ENCODE measurements at places on chromosomes 13 and 19.
A peak's percentile ranks its signal among the peaks of the same experiment; 100 is the strongest.

- no peak for DNase-seq
Observed at GRCh38 chr13:32254416-32254815, 60.7 kb downstream of the ZAR1L start.

DNA sequence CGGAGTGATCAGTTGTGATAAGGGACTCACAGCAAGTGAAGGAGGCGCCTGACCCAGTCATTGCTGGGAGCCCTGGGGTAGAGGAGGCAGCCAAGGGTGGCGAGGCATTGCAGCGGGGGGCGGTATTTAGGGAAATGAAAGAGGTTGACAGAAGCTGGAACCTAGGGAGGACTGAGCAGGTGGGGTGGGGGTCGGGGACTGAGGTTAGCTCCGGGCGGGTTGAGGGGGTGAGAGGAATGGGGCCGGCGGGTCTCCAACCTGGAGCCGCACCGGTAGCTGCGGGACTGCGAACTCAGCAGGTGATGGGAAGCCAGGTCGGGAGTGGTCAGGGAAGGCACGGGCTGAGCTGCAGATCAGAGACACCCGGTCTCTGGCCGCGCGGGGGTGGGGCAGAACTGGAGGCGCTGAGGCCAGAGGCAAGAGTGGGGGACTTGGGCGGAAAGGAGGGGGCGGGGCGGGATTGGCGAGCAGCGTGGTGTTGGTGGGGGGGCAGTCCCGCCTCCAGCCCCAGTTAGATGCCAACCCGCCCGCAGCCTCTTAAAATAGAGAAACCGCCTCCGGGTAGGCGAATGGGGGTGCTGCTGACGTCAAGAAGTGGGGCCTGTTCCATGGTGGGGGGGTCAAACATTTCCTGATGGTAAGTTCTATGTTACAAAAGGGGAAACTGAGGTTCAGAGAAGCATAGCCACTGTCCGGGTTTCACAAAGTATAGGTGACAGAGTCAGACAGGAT lies 1.5 kb downstream of the MAST3 start:
- DNase-seq, result no peak

DNA sequence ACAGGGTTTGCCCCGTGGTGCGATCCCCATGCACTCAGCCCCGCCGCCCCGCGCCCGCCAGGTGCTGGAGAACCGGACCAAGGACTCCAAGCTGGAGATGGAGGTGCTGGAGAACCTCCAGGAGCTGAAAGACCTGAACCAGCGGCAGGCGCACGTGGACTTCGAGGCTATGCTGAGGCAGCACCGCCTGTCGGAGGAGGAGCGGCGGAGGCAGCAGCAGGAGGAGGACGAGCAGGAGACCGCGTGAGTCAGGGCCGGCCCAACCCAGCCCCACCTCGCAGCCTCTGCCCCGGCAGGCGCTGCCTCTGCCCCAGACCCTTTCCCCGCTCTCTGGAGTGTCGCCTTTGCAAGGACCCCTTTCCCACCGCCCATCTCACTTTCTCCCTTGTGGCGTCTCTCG lies 11.3 kb downstream of the YJU2 start:
- DNase-seq, result no peak

- no peak for DNase-seq
Observed at GRCh38 chr19:18597809-18598660, 8.6 kb downstream of the CRLF1 start.

DNA sequence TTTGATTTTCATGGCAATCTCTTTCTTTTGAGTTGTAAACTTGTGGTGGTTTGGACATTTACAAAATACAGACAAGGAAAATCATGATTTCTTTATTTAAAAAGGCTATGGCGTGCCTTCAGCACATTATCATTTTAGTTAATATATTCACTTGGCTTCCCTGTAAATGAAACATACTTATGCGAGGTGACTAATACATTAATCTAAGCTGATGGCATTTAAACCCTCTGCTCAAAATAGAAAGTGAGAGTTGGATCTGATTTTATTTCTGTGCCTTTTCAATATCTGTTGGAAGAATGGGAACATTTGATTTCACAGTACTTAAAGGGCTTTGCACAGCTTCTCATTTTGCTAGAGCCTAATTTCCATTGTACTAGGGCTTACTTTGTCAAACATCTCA lies 289.8 kb downstream of the MTUS2 start:
- DNase-seq, result no peak

DNA sequence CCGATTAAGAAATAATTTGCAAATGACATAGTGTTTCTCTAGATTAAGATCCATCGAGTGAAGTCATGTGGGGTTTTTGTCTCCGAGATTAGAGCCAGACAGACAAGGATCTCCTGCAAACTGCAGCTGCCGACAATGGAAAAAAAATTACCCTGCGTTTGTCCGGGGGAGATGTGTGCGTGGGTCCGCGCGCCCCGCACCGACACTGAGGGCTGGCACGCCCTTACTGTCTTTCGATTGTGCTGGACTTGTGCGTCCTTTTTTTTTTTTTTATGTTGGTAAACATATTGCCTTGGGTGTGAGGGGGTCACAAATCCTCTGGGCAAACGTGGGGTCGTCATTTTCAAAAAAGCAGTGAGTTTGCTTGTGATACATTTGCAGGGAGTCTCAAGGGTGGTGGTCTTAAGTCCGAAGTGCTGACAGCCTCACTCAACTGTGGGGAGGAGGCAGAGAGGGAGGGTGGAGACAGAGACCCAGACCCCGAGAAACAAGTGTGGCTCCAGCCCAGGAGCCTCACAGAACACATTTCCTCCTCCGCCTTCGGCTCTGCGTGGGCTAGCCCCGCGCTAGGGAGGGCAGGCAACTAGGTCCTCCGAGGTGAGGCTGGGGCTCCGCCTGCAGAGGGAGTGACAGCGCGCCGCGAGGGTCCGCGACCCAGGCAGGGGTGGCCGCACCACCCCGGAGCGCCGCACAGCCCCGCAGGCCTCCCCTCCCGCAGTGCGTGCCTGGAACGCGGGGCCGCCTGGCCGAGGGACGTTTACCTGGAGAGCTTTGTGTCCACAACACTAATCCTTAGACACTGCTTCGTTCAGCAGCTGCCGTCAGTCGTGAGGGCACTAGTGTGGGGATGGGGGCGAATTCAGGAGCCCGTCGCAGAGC lies 11.7 kb upstream of the SOX1 start:
- no peak for DNase-seq

DNA sequence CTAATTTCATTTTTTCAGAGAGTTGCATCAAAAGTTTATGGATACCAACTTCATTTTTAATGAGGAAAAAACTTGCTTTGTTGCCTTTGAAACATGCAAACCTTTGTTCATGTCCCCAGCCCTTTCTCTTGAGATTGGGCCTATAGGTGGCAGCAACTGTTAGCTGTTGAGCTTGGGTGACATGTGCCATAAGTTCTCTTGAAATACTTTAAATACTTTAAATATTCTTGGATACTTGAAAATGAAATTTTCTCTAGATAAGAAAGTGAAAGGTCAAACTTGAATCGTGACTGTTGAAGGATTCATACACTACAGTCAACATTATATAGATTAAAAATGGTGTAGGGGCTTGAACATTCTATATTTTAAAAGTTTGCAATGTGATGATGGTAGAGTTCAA lies 294.9 kb downstream of the NDFIP2 start:
- DNase-seq, result peak; percentile 79

- DNase-seq, result peak; percentile 19
Observed at GRCh38 chr19:52270266-52270885, 989 bp downstream of the ZNF766 start.

- no peak for DNase-seq
Observed at GRCh38 chr13:53408847-53409568, 380.4 kb downstream of the OLFM4 start.

DNA sequence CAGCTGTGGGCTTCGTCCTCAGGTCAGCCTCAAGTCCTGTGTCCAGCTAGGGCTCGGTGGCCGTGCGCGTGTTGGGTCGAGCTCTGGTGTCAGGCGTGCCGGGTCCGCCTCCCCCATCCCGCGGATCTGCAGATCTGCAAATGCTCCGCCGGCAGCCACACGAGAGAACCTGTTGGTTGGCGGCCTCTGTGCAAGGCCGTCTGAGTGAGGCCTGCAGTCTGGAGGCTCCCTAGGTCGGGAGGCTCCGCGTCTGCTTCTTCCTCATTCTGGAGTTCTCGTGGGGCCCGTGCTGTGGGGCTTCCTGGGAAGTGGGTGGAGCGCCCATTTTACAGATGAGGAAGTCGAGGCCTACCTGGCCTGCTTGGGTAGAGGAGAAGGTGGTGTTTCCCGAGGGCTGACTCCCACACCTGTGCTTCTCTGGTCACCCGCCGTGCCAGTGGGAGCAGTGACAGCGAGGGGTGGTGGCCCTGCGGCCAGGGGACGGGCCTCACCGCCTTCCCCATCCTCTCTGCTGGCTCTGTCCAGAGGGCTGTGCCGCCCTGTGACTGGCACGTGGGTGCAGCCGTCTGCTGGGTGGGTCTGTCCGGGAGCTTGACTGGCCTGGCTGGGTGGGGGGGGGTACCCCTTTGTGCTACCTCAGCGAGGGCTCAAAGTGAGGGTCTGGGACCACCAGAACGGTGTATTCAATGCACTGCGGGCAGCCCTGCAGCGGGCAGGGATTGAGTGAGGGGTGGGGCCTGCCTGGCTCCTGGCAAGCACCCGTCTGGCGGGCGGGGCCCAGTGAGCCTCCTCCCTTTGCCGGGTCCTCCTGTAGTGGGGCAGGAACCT lies 3.3 kb downstream of the CSNK1G2 start:
- DNase-seq, result no peak

DNA sequence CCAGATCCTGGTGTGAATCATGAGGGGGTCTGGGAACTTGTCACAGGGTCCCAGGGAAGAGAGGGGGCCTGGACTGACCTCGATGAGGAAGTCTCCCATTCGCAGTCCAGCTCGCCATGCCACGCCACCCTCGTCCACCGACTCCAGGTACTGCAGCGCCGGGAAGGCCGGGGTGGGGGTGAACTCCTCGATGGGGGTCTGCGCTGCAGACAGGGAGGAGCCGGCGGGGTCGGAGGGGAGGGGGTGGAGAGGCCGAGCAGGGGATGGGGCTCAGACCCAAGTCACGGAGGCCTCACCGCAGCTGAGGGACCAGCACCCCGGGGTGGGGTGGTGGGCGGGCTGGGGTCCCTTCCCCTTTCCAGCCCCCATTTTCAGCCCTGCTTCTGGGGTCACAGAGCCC lies 30.8 kb downstream of the SHANK1 start:
- DNase-seq, result no peak

DNA sequence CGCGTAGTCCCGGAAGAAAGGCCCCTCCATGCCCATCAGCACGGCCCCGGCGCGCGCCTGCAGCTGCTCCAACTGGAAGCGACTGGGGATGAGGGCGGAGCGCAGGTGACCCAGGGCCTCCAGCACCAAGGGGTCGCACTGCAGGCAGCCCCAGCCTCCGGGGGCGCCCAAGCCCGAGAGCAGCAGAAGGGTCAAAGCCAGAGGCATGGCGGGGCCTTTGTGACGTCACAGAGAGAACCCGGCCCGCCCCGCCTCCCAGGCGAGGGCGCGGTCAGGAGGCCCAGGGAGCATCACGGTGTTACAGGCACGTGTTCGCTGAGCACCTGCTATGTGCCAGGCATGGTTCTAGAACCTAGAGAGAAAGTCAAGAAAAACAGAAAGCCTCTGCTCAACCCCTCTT lies at the start of gene IZUMO2:
Gene IZUMO2 (minus strand): TSS at position 294 of the 400 bp plus-strand sequence. CDS start 87 bp downstream, at position 207.
- no peak for DNase-seq

DNA sequence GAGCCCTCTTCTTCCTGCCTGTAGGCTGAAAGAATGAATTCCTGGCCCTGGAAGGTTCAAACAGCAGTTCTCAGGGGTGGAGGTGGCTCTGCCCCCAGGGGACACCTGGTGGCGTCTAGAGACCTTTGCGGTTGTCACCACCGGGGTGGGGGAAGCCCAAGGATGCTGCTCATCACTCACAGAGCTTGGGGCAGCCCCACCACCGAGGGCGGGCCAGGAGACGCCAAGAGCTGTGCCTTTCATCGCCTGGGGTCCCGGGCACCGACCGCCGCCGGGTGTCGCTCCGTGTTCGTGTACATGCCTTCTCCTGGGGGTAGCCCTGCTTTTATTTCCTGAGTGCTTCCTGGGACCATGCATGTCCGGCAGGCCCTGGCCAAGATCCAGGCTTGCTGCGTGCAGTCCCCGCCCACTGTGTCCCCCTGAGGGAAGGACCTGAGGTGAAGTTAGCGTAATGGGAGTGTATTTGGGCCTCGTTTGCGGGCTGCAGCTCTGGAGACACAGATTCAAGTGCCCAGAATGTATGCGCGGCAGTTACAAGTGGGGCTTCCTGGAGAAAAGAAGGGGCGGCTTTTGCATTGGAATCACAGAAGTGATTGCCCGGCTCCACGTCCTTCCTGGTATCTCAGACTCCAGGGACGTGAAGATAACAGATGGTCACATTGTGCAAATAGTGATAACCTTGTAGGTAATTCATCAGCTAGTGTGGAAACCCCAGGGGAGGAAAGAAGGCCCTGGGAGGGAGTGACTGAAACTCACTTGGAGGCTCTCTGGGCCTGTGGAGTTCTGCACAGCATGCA lies 7.8 kb downstream of the DOT1L start:
- DNase-seq, result no peak

DNA sequence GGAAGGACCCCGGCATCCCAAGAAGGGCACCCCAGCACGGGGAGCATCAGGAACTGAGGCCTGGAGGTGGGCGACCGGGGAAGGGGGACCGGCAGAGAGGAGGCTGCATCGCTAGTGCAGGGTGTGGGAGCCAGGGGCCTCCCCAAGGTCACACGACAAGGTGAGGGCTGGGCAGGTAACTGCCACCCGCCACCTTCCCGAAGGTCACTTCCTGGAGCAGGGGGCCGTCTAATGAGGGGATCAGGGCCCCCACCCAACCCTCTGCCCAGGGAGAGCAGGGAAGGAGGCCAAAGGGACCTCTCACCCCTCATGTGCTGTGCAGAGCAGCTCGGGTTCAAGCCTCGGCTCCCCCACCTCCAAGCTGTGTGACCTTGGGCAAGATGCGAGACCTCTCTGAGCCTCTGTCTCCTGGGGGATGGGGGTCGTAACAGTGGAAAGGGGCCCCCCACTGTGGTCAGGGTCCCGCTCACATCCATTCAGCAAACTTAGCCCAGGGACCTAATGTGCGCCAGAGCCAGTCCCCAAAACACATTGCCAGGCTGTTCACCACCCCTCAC lies 6.0 kb downstream of the ZBTB7A start:
- DNase-seq, result no peak

DNA sequence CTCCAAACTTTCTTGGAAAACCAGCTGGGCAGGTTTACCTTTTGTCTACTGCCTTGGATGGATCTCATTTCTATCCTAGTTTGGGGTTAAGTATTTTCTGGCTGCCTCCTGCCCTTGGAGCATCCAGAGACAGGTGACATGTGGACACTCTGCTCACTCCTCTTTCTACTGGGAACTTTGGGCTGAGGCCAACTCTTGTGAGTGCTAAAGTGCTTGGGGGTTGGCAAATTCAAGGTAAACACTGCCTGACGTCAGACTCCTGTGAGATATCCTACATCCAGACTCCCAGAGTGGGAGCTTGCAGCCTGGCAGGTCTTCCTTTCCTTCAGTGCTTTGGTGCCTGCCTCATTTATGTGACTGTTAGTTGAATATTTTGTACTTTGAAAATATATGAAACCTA lies 388.1 kb downstream of the KCNRG start:
- no peak for DNase-seq
